ENCODE measurements at places on chromosomes 2 and 18. TPM values are rescaled to one million over a fixed set of nuclear protein-coding genes. Genes with fewer than 3 reads are reported as not detected.

The DCC gene
- polyA plus RNA-seq: not detected

- no peak for DNase-seq
Measured at GRCh38 chr2:168030862-168031624, 216.4 kb downstream of the STK39 start.

- DNase-seq: no peak
Measured at GRCh38 chr2:130381619-130382018, 25.8 kb downstream of the PTPN18 start.

- no peak for DNase-seq
Measured at GRCh38 chr2:158495175-158495574, 38.4 kb downstream of the PKP4 start.

- no peak for DNase-seq
Measured at GRCh38 chr2:19776941-19777514, 124.8 kb downstream of the TTC32 start.

Data from immature natural killer cell (primary cell).